Kidney (tissue), 22 donors: ENCODE measurements at places on chromosomes 4 and X. TPM values are rescaled to one million over a fixed set of nuclear protein-coding genes. Genes with fewer than 3 reads are reported as not detected.

GRCh38 chrX:18017411-18017810 lies 156.3 kb upstream of the RAI2 start:
- no peaks in the 10 kb centered on the region for H3K4me1 ChIP-seq
- no peak overlapping the region for H3K27ac ChIP-seq
- no peak overlapping the region for H3K4me3 ChIP-seq
- DNase-seq = no peak
- peaks cover 3% of the 10 kb centered on the region for H3K27me3 ChIP-seq

HNRNPH2 gene
- total RNA-seq = 79.5 TPM

DNA sequence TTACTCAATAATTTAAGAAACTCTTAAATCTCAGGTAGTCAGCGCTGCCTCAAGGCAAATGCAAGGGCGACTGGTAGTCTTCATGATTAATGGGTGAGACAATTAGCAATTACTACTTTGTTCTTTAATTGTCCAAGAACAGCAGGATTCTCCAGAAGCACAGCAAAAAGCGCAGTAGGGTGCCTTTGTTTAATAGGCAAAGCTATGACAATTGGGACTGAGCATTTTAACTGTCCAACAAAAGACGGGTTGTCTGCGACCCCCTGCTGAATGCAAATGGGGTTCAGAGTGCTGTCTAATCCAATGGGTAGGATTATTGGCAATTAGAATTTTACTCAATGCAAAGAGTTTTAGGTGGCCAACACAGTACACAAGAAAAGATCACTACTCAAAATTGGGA lies 286.1 kb downstream of the CHIC1 start:
- H3K4me1 ChIP-seq = no peaks in the 10 kb centered on the region
- DNase-seq = no peak
- no peak overlapping the region for H3K27ac ChIP-seq
- peak overlapping the region; percentile 73 for H3K4me3 ChIP-seq
- no peaks in the 10 kb centered on the region for H3K36me3 ChIP-seq

DNA sequence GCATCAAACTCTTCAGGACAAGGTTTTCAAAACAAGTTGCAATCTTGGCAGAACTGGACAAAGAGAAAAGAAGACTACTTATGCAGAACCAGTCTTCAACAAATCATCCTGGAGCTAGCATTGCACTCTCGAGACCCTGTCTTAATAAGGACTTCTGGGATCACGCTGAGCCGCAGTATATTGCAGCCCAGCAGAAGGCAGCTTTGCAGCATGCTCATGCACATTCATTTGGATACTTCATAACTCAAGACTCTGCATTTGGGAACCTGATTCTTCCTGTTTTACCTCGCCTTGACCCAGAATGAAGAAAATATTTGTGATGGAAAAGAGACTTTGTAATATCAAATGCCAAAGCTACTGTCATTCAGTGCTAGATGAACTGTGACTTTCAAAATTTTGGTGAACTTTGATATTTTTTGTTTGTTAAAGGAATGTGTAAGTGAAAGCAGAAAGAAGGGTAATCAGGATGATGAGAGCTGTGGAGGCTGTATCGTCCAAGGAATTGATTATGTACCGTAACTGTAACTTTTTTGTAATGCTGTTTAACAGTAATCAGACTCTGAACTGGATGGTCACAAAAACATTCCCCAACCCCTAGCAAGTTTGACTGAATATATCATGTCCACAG lies 27.2 kb downstream of the HSPA4L start:
- H3K4me3 ChIP-seq = no peak overlapping the region
- H3K27ac ChIP-seq = no peak overlapping the region
- no peaks in the 10 kb centered on the region for H3K27me3 ChIP-seq
- H3K4me1 ChIP-seq = no peaks in the 10 kb centered on the region
- DNase-seq = no peak

DNA sequence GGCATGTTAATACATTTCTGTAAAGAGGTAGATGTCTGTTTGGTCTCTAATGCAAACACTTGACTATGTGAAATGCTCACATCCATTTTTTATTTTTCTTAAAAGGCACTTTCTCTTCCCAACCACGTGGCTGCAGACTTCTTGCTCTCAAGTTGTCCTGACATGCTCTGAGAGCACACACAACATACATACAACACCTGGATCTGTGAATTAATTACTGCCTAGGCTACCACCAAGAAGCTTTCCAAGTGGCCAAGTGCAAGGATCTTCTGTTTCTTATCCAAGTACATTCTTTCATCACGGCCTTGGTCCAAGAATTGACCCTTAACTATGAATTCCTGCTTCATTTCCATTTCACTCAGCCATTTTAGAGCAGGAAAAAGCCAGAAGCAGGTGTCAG lies 110.8 kb downstream of the SPRY1 start:
- H3K27ac ChIP-seq = no peak overlapping the region
- H3K4me1 ChIP-seq = no peaks in the 10 kb centered on the region
- no peaks in the 10 kb centered on the region for H3K36me3 ChIP-seq
- no peaks in the 10 kb centered on the region for H3K27me3 ChIP-seq

DNA sequence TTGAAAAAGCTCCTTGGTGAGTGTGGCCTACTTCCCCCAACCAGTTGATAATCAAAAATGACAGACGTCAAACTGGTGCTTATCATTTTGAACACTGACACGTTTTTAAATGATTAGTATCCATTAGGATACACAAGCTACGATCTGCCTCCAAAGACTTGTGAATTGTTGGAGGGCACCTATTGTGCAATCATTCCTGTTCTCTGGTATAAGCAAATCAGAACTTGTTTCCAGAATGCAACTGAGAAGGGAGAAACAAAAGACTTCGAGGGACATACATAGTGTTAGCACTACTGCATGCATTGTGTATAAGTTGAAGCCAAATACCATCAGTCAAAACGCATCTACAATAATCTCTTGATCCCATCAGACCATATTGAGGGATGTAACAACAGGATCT lies 11.6 kb downstream of the NPY2R start:
- H3K36me3 ChIP-seq = no peaks in the 10 kb centered on the region
- no peak overlapping the region for H3K4me3 ChIP-seq
- DNase-seq = no peak
- H3K27ac ChIP-seq = no peak overlapping the region
- H3K4me1 ChIP-seq = no peaks in the 10 kb centered on the region

DNA sequence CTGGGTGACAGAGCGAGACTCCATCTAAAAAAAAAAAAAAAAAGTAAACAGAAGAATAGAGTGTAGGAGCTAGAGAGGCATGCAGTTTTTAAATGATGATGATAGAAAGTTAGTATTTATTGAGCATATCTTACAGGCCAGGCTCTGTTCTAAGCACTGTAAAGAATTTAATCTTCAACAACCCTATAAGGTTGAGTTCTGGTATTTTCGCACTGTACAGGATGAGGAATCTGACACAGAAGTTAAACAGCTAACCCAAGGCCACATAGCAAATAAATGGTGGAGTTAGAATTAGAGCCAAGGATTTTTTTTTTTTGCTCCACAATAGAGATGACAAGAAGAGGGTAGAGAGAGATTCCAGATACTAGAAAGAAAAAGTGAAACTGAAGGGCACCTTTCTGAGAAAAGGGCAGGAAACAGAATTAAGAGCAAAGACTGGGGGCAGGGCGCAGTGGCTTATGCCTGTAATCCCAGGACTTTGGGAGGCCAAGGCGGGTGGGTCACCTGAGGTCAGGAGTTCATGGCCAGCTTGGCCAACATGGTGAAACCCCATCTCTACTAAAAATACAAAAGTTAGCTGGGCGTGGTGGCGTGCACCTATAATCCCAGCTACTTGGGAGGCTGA lies 56.1 kb downstream of the KLHL5 start:
- H3K36me3 ChIP-seq = no peaks in the 10 kb centered on the region
- no peak overlapping the region for H3K27ac ChIP-seq
- no peak overlapping the region for H3K4me3 ChIP-seq
- no peaks in the 10 kb centered on the region for H3K4me1 ChIP-seq
- no peaks in the 10 kb centered on the region for H3K27me3 ChIP-seq

GRCh38 chr4:41609851-41610250 lies 71.9 kb downstream of the LIMCH1 start:
- no peak overlapping the region for H3K27ac ChIP-seq
- DNase-seq = no peak
- H3K27me3 ChIP-seq = peaks cover 2% of the 10 kb centered on the region
- no peaks in the 10 kb centered on the region for H3K36me3 ChIP-seq
- no peaks in the 10 kb centered on the region for H3K4me1 ChIP-seq
- no peak overlapping the region for H3K4me3 ChIP-seq

GRCh38 chrX:38804432-38804681 lies 3.1 kb downstream of the MID1IP1 start:
- no peak for DNase-seq
- H3K27ac ChIP-seq = peak overlapping the region; percentile 92
- H3K27me3 ChIP-seq = no peaks in the 10 kb centered on the region
